ENCODE measurements at places on chromosomes 7 and 10.
A peak's percentile ranks its signal among the peaks of the same experiment; 100 is the strongest.

GRCh38 chr10:34758447-34758996, 56.6 kb downstream of the PARD3 start:
- peak; percentile 91 for DNase-seq

DNA sequence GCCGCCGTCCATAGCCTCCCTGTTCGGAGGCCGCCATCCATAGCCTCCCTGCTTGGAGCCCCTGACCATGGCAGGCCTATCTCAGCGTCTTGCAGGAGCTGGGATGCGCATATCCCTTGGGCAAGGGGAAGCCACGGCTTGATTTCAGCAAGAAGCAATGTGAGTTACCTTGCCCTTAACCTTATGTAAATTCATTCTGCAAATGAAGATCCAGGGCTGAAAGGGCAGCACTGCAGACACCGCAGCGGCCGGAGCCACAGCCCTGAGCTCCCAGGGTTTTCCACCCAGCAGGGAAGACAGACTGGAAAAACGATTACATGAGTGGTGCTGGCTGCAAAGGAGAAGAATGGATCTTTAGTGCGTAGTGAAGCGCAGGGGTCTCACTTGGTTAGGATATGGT, 95.8 kb downstream of the SEC61G start:
- DNase-seq: no peak

- no peak for DNase-seq
These were observed 9.6 kb upstream of the EIF3A start for GRCh38 chr10:119090026-119090795.

- DNase-seq: no peak
These were observed 87.0 kb downstream of the PCGF5 start for GRCh38 chr10:91307489-91307888.

DNA sequence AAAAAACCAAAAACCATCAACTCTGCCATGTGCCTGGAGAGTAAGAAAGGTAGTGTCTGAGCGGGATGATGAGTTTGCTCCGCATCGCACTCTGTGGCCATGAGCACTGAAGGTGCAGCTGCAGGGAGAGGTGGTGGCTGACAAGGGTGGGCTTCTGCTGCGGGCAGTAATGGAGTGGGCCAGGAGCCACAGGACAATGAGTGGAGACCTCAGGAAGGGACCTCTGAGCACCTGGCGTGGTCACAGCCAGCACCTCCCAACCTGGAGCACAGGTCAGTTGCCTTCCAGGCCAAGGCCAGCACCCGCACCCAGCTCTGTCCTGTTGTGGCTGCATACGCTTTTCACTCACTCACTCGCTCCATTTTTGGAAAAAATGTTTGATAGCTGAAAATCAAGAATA, 115.5 kb downstream of the ANKRD61 start:
- no peak for DNase-seq

DNA sequence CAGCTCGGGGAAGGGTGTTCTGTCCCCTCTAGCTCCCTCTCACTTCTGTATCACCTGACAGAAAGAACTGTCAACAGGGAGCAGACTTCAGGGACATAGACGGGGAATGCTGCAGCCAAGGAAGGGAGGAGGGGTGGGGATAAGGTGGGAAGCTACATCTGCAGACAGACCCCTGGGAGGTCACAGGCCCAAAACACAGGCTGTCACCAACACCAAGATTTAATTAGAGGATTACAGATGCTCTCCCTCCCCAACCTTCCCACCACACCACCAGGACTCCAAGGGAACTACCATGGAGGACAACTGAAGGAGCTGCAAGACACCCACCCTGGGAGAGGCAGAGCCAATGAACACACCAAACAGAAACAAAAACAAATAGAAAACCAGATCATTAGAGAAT, 425.2 kb upstream of the VSTM2A start:
- DNase-seq: no peak

- no peak for DNase-seq
These were observed 90.7 kb upstream of the LEP start for GRCh38 chr7:128150223-128150865.

GRCh38 chr7:99363286-99363685, 11.2 kb upstream of the ARPC1B start:
- DNase-seq: no peak

DNA sequence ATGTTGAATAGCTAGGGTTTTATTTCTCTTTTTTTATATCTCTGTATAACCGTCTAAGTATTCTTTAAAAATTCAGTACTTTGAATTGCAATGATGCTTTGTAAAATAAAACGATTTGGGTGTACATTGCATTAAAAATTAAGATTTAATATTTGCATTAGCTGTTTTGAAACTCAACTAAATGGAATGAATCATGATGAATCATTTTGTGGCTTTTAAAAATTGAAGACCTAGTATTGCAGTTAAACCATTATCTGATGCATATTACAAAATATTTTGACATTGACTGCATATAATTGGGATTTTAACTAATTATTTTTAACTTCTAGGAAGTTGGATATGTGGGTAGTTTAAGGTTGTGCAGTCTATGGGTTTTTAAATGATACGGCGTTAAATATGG, 314.0 kb downstream of the CDK14 start:
- DNase-seq: peak; percentile 43

DNA sequence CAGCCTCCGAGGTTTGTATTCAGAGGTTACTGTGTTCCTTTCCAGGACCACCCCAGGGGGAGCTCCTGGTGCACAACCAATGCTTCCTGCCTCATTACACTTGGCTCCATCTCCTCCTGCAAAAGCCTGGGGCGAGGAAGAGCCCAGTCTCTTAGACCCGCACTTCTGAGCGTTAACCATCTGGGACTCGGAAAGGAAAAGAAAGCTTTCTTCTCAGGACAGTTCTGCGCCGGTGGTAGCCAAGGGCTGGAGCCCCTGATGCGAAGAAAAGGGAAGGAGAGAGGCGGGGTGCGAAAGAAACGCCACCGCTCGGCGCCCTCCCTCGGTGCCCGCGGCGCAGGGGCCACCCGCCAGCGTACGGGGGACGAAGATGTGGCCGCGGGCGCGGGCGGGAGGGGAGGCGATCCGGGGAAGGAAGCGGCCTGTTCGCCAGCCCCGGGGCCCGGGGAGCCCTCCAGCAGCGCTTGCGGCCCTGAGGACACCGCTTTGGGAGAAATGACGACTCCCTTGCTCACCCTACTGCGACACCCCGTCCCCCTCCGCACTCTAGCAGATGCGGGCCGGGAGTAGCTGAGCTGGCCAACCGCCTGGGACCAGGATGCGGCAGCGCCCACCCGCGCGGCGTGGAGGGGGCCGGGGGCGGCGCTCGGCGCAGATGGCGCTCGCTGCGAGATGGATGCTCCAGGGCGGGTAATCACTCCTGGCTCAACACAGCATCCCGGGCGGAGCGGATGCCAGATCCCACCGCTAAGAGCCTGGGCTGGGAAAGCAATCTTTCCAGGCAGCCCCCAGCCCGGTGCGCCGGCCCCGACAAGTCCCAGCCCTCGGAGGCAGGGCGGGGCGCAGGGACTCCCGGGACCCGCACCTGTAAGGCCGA, 1.3 kb downstream of the NRCAM start:
- DNase-seq: peak; percentile 53

- no peak for DNase-seq
These were observed 157.3 kb upstream of the YAE1 start for GRCh38 chr7:39408906-39409305.

- no peak for DNase-seq
These were observed 147.8 kb downstream of the MAD1L1 start for GRCh38 chr7:2084781-2085505.

- DNase-seq: no peak
These were observed 104.0 kb downstream of the PLXDC2 start for GRCh38 chr10:19920075-19920726.

- DNase-seq: no peak
These were observed 11.9 kb downstream of the RNF216 start for GRCh38 chr7:5769571-5769970.

- peak; percentile 80 for DNase-seq
These were observed 608 bp downstream of the AKR1B10 start for GRCh38 chr7:134527979-134528371.

DNA sequence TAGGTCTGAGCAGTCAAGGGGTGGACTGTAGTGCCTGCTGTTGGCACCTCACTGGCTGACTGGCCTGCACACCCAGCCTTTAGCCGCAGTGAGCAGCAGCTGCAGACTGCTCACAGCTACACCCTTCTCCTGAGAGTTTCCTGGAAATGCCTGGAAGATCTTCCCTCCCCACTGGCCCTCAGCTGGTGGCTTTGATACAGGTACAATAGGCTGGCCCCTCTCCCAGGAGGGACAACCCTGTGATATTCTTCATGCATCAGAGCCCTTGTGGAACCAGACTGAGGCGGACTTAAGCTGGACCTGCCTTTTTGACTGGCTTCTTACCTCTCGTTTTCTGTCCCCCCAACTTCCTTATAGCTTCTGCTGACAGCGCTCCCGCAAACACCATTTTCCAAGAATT, 6.4 kb downstream of the GCK start:
- no peak for DNase-seq

DNA sequence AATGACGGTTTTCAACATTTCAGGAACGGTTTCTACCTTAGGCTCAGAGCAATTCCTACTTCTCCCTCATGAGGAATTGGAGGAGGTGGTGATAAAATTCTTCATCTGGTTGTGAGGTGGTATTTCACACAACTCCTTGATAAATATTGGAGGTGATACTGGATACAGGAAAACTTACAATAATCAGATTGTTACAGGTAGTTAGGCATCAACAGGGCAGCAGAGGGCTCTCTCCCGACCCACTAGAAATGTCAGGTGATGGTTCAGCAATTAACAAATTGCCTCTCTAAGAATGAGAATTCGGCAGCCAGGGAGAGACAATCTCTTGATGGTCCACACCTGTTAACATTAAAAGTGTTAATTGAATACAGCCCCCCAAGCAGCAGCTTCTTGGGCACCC, 22.6 kb downstream of the ZNF786 start:
- DNase-seq: no peak

- no peak for DNase-seq
These were observed 59.3 kb downstream of the CREB3L2 start for GRCh38 chr7:137942484-137943115.

DNA sequence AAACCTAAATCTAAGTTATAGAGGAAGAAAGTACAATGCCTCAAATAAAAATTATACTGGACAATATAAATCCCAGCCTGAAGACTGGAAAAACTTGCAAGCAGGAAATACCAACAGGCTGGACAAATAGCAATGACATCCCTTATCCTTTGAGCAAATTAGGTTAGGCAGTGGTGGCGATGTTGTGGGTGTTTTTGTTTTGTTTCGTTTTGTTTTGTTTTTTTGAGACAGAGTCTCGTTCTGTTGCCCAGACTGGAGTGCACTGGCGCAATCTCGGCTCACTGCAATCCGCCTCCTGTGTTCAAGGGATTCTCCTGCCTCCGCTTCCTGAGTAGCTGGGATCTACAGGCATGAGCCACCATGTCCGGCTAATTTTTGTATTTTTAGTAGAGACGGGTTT, 57.3 kb upstream of the TES start:
- no peak for DNase-seq

DNA sequence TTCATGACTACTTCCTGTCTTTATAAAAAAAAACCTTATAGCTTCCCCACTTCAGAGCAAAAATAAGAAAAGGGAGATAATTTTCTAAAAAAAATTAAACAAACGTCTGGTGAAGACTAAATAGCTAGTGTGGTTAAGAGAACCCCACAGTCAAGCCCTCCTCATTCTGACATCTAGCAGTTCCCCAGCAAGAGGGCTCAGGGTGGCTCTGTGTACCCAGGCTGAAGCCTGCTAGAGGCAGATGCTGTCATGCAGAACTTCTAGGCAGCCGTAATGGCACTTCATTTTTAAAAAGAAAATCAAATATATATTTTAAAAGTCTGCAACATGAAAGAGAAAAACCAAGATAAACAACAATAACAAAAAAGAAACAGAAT, 223.1 kb upstream of the KLF14 start:
- no peak for DNase-seq

- no peak for DNase-seq
These were observed 102.0 kb upstream of the SAMD8 start for GRCh38 chr10:75009426-75009825.

- no peak for DNase-seq
These were observed 41.2 kb upstream of the VCL start for GRCh38 chr10:73956476-73957359.

GRCh38 chr10:70549962-70550458, 52.5 kb downstream of the PRF1 start:
- peak; percentile 71 for DNase-seq

DNA sequence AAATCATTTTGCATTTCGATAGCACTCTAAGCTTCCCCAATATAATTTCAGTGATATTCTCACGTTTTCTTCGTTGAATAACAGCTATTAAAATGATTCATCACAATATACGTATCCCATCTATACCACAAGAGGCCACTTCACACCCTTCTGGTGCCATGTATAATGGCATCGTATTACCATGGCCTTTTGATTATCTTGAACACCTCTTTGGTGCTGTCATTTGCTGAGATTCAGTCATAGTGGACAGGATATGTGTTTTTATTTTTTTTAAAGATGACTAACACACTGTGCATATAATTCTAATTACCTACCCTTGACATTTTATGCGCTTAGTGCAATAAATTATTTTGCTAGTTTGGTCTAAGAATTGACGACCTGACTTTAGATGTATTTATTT, 6.7 kb upstream of the INSYN2A start:
- DNase-seq: no peak

GRCh38 chr7:91375378-91375777, 111.1 kb downstream of the FZD1 start:
- DNase-seq: no peak

DNA sequence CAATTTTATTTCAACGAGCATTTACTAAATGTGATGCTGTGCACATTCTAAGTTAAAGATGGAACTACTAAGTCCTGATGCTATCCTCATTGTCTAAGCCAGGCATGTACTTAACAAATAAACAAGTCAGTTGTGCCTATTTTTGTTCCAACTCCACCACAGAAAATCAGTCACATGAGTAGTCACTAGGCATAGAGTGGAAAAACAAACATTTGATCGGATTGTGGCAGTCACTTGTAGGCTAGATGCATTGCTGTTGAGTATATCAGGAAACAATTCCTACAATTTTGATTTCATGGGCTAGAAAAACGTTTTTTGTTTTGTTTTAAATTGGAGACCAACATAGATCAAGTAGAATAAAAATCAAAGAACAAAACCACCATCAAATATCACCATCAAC, 177.6 kb upstream of the SLC25A13 start:
- DNase-seq: no peak

Data from cardiac fibroblast (primary cell).